ENCODE measurements at places on chromosomes 16 and 17. TPM values are rescaled to one million over a fixed set of nuclear protein-coding genes. Genes with fewer than 3 reads are reported as not detected.

KRTAP4-5 gene
- not detected for total RNA-seq

CCDC92B gene
- total RNA-seq, result 0.29 TPM

ABCA5 gene
- 3.6 TPM for total RNA-seq

DNA sequence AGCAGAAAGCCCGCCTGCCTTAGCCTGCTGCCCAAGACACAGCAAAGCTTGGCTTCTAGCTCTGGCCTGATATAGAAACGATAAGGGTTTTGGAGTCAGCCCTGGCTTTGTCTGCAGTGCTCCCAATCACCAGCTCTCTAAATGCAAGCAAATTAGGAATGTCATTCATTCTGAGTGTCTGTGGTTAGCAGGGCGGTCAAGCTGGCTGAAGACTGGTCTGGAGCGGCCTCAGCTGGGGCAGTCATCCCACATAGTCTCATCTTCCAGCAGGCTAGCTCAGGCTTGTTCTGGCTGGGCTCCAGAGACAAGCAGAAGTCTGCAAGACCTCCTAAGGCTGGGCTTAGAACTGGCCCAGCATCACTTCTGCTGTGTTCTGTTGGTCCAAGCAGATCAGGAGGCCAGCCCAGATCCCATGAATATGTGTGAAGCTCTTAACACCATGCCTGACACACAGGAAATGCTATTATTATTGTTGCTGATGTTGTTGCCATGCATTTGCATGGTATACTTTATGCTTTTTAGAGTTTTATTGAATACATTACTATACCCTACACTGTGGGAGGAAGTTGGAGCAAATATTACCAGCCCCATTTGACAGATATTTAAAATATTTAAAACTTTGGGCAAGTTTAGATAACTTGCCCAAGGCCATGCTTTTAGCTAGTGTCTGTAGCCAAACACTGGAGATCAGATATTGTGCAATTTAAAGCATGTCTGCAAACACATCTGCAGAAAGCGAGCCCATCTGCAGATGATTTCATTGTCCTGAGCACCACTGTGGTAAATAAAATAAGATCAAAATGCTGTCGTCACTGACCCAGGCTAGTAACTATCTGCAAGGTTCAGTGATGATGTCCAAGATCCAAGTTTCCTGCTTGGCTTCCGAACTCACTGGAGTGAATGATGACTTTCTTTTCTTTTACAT is 24.8 kb downstream of the TMC7 start:
- peaks cover 19% of the 10 kb centered on the region for H3K4me1 ChIP-seq
- no peaks in the 10 kb centered on the region for H3K36me3 ChIP-seq
- no peak overlapping the region for H3K4me3 ChIP-seq
- H3K27ac ChIP-seq, result no peak overlapping the region
- no peaks in the 10 kb centered on the region for H3K27me3 ChIP-seq

KRT13 gene
- total RNA-seq, result not detected

Measured in astrocyte (in vitro differentiated cells and primary cell).